ENCODE measurements at places on chromosomes 7 and 10.
A peak's percentile ranks its signal among the peaks of the same experiment; 100 is the strongest.

DNA sequence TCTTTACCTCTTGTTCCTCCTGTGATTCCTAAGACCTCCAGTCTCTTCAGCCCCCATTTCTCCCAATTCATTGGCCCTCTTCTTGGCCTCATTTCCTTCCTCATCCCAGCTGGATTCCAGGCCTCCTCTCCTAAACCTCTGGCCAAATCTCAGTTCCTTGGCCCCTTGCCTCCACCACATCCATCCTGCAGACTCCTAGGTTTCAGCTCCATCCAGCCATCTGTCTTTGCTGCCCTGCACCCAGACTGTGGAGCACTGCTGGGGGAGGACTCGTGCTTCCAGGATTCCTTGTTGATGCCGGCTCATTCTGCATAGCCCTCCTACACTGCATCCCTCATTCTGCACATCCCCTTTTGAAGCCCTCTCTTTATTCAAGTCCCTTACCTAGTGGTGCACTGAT lies 6.7 kb downstream of the PLAC9 start:
- DNase-seq = no peak

GRCh38 chr10:42990721-42991441 lies 86.0 kb upstream of the RET start:
- DNase-seq = peak; percentile 4

- DNase-seq = no peak
Observed at GRCh38 chr10:68099736-68100135, 9.6 kb upstream of the MYPN start.

DNA sequence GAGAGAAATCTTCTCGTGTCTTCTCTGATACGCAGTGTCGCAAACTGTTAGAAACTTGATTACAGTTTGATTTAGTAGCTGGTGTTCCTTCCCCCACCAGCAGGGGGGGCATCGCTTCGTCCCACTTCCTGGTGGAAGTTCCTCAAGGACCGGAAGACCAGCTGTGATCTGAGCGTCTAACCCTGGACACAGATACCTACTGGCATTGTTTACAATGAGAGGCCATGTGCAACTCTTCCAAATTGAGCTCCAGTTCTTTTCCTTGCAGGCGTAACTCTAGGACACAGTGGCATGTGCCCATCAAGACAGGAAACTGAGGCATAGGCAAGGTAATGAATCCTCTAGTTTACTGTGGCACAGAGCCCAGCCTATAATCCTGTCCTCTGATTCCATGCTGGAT lies 219.0 kb downstream of the CCDC3 start:
- DNase-seq = peak; percentile 50

GRCh38 chr7:18873734-18874336 lies 243.6 kb downstream of the TWIST1 start:
- DNase-seq = no peak

- no peak for DNase-seq
Observed at GRCh38 chr7:98808751-98809460, 60.9 kb downstream of the TMEM130 start.

DNA sequence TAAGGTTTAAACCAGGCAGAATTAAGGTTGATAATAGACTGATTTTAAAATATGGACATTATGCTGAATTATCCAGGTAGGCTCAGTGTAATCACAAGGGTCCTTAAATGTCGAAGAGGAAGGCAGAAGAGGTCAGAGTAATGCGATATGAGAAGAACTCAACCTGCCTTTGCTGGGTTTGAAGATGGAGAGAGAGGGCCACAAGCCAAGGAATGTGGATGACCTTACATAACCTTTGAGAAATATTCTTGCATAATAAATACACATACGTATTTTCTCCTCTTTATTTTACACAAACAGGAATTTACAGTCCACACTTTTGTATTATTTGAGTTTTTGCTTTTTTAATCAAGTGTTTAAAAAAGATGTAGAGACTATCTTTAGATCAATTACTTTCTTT lies 88.5 kb downstream of the ST7 start:
- DNase-seq = no peak

DNA sequence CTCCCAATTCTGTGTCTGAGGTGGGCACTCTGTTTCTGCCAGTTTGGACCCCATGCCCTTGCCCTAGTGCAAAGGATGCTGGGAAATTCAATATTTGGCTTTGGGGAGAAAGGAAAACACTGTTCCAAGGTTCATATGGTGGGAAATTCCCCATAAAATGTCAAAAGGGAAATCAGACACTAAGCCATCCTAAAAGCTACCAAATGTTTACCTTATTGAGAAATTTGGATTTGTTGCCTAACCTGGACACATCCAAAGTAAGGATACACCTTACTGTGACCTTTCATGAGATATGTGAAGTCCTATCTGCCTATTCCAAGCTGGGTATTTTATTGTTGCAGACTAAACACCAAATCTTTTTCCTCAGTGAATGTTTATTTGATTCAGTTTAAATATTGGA lies 109.1 kb downstream of the CYP26A1 start:
- DNase-seq = no peak

DNA sequence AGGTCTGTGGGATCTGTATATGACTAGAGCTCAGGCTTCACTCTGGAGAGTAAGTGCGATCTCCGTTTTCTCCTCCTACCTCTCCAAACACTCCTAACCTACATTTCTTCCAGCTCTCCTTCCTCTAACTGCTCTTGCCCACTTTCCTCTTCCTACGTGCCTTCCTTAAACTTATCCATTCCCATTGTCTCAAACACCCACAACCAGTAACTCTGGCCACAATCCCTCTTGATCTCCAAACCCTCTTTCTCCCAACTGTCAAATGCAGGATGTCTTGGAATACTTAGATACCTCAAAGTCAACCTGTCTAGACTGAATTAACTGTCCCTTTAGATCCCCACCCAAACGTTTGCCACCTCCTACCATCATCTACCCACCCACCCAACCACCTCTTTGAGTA lies 213.7 kb upstream of the KMT2E start:
- DNase-seq = no peak

DNA sequence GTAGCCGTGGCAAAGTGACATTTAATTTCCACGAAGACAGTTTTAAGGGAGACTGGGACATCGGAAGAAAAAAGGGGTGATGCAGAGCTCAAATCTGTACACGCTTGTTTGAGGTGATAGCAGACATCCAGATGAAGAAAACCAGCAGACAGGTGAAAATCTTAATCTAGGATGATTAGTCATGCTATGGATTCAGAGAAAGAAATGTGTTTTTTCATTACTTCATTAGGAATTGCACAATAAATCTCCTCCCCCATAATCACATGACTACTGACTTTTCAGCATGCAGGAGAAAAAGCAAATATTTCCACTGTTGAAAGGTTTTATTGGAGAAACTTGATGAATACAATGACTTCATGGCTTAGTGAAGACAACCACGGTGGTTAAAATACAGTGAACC lies 2.5 kb downstream of the NUDT5 start:
- peak; percentile 18 for DNase-seq

GRCh38 chr10:12685261-12686058 lies 316.1 kb downstream of the CCDC3 start:
- no peak for DNase-seq

- DNase-seq = no peak
Observed at GRCh38 chr10:101879456-101880231, 36.0 kb upstream of the KCNIP2 start.

- no peak for DNase-seq
Observed at GRCh38 chr7:69426705-69427104, 171.6 kb upstream of the AUTS2 start.

DNA sequence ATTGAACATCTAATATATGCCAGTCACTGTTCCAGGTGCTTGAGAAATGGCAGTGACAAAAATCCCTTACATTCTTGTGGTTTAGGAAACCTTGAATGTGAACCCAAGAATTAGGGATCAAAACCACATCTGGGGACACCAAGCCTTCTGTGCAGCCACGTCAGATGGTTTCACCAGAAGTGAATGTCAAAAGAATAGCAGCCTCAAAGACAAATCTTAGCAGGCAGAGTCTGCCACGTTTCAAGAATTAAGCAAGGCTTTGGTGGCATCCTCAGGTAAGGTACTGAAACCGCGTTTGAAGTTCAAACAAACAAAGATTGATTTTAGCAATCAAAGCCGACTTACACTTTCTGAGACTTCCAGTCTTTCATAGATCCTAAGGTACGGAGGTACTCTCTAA lies 225.5 kb upstream of the GNAI1 start:
- no peak for DNase-seq

- no peak for DNase-seq
Observed at GRCh38 chr7:12746211-12746610, 58.8 kb downstream of the ARL4A start.

- DNase-seq = no peak
Observed at GRCh38 chr10:77385315-77385714, 252.3 kb downstream of the KCNMA1 start.

DNA sequence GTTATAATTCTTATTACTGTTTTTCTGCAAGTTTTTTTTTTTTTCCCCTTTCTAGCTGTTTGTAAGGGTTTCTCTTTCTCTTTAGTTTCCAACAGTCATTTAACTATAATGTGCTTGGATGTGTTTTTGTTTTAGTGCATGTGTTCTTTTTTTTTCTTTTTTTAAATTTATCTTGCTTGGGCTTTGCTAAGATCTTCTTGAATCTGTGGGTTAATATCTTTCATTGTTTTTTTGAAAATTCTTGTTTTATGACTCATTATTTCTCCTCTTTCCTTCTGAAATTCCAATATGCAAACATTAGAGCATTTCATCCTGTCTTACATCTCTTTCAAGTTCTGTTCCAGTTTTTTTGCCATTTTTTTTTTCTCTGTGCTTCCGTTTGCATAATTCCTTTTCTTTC lies 5.7 kb upstream of the HK1 start:
- no peak for DNase-seq

DNA sequence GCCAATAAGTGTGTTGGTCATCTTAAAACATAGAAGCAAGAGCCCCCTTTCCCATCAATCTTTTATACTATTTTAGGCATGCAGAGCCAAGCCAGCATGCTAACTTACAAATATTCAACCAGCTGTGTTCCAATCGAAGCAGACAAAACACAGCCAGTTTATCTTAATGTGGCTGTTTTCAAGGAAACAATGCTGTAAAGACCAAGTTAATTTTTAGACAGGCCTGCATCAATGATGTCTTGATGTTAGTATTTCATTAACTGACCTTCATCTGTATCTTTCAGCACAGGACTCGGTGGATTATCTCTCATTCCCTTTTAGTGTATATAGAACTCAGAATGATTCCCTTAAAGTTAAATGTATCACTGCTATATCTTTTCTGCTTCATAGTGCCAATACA lies 262.0 kb upstream of the ZWINT start:
- DNase-seq = no peak

DNA sequence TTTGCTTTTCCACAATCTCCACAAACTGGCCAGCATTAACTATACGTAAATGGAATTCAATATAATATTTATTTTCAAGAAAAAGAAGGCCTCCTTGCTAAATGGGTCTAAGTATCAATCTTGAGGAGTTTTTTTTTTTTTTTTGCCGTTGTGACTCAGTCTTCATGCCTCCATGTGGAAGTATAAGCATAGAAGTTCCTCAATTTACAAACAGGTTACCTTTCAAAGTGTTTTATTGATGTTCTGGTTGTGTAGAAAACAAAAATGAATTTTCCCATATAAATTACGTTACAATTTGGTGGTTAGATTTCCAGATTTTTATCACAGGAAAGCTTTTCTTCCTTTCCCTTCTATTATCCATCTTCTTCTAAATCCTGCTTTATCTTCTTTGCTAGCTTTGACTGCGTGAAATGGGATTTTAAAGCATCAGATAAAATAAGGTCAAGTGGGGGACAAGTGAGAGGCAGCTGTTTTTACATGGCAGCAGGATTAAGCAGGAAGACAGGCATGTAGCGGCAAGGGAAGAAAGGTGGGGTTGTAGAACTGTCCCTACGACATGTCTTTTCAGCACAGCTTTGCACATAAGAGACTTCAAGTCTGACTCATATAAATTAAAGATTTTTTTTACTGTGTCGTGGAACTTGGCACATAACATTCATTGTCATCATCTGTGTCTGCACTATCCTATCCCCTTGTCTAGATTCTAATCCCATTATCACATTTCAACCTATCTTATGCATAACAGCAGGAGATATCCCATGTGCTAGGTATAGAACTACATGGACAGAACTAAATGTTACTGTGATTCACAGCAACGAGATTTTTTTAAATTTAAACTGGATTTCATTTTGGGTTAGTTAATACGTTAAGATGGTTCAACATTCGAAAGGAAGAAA lies 135.3 kb upstream of the FAM3C start:
- DNase-seq = no peak

- no peak for DNase-seq
Observed at GRCh38 chr7:143216686-143217085, 5.2 kb upstream of the TAS2R40 start.

DNA sequence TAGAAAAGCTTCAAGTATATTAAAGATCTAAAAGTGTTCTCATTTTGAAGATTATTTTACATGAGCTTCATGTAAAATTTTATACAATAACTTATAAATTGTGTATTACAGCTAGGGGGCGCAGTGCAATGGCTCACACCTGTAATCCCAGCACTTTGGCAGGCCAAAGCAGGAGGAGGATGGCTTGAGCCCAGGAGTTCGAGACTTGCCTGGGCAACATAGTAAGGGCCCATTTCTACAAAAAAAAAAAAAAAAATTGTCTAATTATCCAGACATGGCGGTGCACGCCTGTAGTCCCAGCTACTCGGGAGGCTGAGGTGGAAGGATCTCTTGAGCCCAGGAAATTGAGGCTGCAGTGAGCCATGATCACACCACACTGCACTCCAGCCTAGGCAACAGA lies 16.6 kb downstream of the ACBD5 start:
- peak; percentile 36 for DNase-seq

DNA sequence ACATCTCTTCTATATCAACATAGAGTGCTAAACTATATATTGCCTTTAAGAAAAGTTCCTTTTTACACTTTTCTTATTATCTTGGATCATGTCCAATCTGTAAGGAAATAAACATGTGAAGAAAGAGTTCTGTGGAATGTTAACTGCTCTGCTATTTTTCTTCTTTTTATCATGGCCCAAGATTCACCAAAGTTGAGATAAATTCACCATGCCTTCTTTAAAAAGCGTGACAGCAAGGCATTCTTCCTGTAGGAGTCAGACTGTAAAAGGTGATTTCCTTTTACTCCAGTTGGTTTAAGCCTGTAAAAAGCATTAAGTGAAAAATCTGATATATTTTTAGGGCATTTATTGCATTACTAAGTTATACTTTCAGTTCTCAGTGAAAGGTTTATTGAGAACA lies 165.7 kb upstream of the FZD1 start:
- DNase-seq = no peak

DNA sequence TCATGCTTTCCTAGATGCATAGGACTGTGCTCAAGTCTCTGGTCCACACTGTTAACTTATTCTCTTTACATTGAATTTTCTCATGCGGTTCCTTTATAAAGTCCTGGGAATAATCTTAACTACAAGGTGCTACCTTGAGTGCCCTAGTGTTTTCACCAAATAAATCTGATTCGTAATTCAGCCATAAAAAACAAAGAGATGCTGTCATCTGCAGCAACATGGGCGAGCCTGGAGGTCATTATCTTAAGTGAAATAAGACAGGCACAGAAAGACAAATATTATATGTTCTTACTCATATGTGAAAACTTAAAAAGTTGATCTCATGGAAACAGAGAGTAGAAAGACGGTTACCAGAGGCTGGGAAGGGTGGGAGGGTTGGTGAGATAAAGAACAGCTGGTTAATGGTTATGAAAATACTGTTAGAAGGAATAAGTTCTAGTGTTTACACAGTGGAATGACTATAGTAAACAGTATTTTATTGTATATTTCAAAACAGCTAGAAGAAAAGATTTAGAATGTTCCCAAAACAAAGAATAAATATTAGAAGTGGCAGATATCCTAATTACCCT lies 38.3 kb downstream of the NT5C3A start:
- DNase-seq = no peak
